ENCODE measurements at places on chromosomes 5 and 9.

GRCh38 chr9:89044881-89045280, 53.6 kb downstream of the S1PR3 start:
- no peak for DNase-seq

GRCh38 chr5:18491349-18491748, 857.1 kb downstream of the TAF11L14 start:
- DNase-seq, result no peak

DNA sequence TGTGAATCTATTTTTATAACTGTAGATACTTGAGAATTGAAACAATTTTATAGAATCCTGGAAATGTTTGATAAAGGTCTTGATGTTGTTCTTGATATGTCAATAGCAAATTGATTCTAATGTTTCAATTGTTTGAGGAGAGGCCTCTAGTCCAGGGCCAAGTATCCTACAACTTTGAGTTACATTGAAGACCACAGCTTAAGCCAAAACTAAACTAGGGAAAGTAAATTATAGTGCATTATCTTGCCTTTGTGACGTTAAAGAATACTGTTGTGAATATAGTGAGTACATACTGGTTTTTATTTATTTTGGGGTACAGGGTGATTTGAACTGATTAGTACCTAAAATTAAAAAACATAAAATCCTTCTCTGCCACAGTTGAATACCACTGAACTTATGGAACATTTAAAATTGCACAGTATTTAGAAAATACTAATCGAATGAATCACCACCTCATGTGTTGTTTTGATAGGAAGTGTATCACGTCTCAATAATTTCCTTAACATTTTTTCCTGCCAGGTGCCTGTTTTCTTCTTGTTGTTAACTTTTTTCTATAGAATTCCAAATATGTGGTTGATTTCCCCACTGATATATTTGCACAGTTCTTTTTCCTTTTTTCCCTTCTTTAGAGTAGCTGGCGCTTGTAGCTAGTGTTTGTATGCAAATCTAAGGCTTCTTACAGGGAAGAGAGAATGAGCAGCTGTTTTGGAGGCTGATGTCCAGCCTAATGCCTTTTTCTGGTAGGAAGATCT, 12.5 kb downstream of the ARHGEF28 start:
- DNase-seq, result no peak

DNA sequence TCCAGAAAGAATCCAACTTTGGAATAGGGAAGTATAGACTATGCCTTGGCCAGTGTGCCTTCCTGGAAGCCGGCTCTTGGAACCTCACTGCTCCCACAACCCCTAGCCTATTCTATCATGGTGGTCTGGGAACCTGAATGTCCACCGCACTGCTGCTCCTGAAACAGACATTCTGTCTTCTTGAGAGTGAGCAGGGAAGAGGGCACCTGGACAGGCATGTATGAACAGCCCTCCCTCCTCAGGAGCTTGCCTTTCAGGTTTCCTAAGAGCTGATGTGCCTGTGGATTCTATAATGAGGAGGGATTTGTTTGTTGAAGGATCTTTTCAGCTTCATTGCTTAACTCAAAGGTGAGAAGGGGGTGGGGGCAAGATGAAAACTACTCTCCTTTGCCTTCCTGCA, 55.1 kb upstream of the XPA start:
- no peak for DNase-seq

- no peak for DNase-seq
Observed at GRCh38 chr9:4160249-4160648, 139.6 kb downstream of the GLIS3 start.
